Inflammatory macrophage (primary cell): ENCODE measurements at places on chromosomes 16 and 17.
A peak's percentile ranks its signal among the peaks of the same experiment; 100 is the strongest.

GRCh38 chr17:30253312-30253711, 17.8 kb upstream of the SLC6A4 start:
- no peak for DNase-seq

DNA sequence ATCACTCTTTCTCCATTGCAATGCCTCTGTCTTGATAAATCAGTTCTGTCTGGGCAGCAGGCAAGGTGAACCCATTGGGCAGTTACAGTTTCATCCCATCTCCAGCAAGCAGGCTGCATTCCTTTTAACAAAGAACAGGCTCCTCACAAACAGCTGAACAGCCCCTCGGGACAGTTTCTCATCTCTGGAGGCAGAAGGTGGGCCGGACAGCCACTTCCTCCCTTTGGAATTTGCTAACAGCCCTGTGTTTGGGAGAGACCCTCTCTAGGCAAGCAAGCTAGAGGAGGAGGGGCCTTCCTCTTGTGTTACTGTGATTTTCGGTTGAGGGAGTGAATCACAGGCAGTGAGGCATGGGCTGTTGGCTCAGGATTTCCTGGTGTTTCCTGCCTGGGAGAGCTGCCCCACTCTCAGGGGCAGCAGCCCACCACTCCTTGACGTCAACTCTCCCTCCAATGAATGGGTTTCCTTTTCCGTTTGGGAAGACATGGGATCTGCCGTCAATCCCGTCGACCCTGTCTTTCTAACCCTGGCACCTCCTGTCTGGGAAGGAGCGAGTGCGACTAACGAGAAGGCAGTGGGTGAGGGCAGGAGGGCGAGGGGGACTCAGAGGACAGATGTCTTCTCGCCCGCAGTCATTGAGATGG, 3.7 kb upstream of the PGS1 start:
- DNase-seq: no peak

DNA sequence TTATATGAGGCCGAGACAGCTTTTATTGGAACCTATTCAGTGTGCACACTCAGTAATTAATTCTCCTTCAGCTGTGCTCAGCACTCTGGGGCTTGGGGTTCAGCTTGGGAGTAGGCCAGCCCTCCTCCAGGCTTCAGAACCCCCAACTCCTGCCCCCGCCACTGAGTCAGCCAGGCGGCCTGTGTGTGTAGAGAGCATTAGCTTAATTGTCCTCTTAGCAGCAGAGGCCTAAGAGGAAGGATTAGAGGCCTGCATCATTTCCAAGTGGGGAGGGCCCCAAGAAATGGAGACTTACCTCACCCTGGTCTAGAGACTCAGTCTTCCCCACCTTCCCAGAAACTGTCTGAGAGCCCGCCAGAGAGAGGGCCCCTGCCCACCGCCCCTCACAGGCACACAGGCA, 772 bp downstream of the PRSS53 start:
- no peak for DNase-seq

- DNase-seq: no peak
Observed at GRCh38 chr16:57574086-57574485, 31.6 kb downstream of the ADGRG5 start.

DNA sequence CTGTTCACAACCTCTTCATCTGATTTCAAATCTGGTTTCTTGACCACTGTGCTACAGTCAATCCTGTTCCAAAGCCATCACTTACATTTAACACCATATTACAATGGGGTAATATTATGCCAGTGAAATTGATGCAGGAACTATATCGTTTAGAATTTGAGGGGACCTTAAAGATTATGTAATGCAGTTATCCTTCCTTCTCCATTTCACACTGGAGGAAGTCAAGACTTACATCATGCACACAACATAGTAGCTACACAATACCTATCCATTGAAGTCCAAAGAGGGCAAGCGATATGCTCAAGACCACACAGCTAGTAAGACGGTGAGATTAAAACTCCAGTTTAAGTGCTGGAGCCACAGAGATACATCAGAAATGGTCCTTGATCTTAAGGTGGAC, 16.8 kb downstream of the NOG start:
- DNase-seq: peak; percentile 56

DNA sequence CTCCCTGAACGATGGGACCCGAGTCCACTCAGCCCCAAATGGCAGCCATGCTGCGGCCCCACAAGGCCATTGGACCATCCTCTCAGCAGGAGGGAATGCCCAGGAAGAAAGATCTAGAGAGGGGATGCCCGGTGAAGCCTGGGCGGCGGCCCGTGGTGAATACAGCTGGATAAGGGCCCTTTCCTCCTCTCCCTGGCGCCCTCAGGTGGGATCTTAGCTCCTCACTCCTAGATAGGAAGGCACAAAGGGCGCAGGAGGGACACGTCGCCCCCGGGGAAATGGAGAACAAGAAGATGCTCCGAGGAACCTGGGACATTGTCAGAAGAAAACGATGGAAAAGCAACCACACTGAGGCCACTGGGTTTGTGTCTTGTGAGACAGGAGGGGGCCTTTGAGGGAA, 2.5 kb downstream of the CD300C start:
- no peak for DNase-seq

GRCh38 chr16:17832738-17833137, 362.0 kb upstream of the XYLT1 start:
- no peak for DNase-seq

DNA sequence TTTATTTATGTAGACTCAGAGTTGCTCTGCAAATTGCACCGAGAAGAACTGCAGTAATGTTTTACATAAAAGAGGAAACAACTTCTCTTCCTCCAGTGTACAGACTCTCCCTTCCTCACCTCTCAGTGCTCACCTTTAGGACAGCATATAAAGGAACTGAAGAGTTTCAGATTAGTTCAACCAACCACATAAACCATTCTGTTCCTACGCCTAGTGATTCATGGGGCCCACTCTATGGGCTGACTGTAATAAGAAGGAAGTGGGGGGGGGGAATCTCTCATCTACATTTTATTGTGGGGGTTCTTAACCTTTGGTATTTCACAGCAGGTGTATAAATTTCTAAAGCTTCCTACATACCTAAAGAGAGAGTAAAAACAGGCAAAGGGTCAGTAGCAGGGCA, 18.3 kb downstream of the ZSWIM7 start:
- peak; percentile 22 for DNase-seq

- no peak for DNase-seq
Observed at GRCh38 chr16:50568187-50568815, 20.1 kb downstream of the NKD1 start.

- no peak for DNase-seq
Observed at GRCh38 chr16:81530296-81530721, 85.7 kb downstream of the CMIP start.

DNA sequence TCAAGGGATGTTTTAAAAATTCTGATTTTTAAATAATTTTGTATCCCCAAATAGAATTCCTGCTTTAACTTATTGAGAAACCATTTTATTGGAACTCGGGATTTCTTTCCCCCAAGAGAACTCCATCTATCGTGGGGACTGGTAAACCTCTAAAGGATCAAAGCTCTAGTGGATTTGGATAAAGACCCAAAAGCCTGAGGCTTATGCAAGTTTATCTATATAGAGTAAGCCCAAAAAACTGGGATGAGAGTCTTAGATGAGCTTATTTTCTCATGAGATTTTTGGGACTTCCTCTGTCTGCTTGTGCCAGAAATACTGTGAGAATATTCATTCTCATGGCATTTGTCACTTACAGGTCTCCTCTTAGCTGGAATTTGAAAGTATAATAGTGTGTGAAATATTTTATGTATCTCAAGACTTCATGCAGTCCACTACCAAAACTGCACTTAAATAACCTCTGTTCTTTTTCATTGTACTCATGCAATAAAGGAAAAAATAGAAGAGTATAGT, 333.1 kb downstream of the BCAS3 start:
- no peak for DNase-seq

DNA sequence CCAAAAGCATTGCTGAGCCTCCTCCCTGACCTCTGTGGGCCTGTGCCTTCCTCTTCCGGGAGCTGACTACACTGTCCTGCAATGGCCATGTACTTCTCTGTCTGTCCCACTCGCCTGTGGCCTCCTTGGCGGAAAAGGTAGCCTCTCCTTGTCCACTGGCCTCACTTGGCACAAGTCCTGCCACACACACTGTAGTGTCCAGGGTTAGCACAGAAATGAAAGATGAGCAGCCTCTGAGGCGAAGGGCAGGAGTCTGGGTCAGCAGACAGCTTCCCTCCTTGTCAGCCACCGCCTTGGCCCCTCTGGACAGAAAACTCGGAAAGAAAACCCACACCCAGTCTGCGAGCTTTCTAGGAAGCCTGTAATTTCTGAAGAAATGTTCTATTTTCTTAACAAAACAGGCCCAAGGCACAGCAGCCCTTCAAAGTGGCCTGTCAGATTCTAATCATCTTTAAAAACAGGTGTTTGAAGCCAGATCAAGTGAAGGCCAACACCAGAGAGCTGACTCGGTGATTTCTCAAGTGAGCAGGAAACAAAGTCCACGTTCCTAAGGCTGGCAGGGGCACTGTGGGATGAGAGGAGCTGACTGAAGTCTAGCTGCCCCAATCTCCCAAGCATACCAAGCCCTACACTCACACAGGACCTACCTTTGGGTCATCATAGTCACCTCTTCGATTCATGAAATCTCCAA, 67.2 kb downstream of the GTF3C1 start:
- no peak for DNase-seq

GRCh38 chr16:81486540-81487061, 42.0 kb downstream of the CMIP start:
- no peak for DNase-seq

GRCh38 chr16:50213939-50214519, 52.3 kb upstream of the ADCY7 start:
- DNase-seq: peak; percentile 56

GRCh38 chr17:48148029-48148770, 40.6 kb downstream of the SNX11 start:
- no peak for DNase-seq

DNA sequence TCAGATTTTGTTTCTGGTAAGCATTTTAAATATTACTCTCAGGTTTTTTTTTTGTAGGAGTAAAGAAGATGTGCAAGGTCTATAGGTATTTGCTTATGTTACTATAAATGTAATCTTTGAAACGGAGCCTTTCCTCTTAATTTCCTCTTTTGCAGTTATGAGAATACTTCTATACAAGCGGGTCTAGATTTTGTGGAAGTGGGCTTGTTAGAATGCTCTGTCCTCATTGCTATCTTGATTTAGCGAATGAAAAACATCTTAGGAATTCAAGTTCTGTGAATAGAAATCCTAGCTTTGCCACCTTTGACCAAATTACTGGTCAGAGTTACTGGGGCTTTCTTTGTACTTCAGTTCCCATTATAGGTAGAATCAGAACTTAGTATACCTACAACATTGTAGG, 80.3 kb downstream of the EFCAB13 start:
- DNase-seq: no peak

- peak; percentile 52 for DNase-seq
Observed at GRCh38 chr17:66441101-66441661, 138.8 kb downstream of the PRKCA start.

DNA sequence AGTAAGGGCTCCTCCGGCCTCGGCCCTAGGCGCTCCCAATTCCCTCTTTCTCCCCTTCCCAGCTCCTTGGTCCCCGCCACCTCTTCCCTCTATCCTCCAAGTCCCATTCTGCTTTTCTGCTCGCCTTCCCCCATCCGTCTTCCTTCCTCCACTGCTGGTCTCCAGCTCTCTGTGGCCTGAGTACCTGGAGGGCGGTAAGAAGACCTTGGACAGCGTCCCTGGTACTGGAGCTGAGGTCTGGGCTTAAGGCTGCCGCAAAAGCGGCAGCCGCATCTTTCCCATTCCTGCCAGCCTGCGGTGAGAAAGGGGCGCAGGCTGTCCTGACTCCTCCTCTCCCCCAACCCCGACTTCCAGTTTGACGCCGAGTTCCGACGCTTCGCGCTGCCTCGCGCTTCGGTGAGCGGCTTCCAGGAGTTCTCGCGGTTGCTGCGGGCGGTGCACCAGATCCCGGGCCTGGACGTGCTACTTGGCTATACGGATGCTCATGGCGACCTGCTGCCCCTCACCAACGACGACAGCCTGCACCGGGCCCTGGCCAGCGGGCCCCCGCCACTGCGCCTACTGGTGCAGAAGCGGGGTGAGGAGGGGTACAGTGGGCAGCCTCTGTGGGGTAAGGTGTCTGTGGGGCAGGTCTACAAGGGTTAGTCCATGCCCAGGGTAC, 471 bp downstream of the PARD6A start:
- DNase-seq: no peak

DNA sequence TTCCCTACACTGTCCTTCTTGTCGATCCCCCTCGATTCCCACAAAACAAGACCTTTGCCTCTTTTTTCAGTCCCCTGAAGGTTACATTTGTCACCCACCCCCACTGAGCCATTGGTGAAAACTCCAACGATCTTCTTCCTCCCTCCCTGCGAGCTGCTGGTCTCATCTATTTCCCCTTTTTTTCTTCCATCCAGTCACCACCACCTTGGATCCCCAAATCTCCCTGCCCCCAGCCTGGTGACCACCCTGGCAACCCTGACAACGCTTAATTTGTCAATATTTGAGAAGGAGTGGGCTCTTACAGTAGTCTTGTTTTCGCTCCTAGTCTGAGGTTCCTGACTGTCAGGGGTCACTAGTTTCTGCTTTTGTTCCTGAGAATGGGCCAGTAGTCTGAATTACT, 62.9 kb downstream of the SMPD3 start:
- no peak for DNase-seq

- DNase-seq: no peak
Observed at GRCh38 chr17:27445971-27446370, 10.3 kb upstream of the KSR1 start.

- peak; percentile 32 for DNase-seq
Observed at GRCh38 chr17:41505809-41506767, 676 bp upstream of the KRT13 start.

DNA sequence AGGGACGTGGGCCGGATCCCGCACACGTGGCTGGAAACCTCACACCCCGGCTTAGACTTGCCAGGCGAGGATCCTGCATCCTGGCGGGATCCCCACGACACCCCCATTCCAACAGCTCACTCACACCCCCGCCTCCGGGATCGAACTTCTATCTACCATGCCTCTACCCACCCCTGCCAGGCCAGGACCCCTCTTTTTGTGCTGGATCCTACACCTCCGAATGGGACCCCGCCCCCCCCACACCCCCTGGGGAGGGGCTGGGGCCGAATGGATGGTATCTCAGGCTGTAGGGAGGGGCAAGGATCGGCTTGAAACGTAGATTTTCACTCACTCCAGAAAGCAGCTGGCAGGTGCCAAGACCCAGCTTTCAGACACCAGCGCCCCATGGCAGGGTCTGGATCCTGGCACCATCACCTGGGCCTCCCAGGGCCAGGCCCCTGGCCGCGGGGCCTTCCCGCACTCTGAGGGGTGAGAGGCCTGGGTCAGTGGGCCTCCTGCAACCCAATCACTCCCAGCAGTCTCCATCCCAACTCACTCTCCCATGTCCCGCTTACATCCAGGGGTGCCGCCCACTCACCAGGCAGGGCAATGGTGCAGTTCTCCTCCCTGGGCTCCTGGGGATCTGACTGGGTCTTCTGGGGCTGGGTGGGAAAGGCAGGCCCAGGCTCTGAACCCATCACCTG, 6.7 kb downstream of the PRSS36 start:
- no peak for DNase-seq

DNA sequence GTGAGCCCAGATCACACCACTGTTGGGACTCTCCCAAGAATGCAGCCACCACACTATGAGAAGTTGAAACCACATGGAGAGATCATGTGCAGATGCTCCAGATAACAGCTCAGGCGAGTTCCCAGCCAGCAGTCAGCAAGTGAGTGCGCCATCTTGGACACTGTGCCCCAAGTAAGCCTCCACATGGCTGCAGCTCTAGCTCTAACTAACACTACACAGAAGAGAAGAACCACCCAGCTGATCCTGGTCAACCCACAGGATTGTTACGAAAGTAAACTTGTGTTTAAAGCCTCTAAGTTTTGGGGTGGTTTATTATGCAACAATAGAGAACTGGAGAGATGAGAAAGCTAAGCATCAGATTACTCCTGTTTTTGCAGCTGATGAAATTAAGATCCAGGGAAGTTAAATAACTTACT, 25.8 kb downstream of the SLC38A7 start:
- peak; percentile 64 for DNase-seq
